Stimulated activated CD8-positive, alpha-beta memory T cell treated with anti-CD3 and anti-CD28 coated beads, Interleukin-4, amount 100 ng/mL, for 1 hour (primary cell): ENCODE measurements at places on chromosomes 5 and 9.

DNA sequence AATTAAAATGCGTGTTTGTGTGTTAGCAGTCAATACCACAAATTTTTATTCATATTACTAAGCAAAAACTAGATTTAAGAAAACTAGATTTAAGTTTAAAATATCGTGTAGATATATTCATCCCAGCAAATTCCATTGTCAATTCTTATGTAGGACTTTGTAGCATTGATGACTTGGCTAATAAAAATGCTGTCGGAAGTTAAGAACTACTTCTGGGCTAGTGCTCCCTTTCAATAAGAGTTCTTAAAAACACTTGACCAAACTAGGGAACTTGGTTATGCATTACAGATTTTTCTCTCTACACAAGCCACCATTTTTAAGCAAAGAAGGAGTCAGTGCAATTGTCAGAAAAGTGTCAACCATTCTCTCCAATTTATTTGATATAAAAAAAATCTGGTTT lies 68.7 kb upstream of the RAD23B start:
- DNase-seq: no peak

DNA sequence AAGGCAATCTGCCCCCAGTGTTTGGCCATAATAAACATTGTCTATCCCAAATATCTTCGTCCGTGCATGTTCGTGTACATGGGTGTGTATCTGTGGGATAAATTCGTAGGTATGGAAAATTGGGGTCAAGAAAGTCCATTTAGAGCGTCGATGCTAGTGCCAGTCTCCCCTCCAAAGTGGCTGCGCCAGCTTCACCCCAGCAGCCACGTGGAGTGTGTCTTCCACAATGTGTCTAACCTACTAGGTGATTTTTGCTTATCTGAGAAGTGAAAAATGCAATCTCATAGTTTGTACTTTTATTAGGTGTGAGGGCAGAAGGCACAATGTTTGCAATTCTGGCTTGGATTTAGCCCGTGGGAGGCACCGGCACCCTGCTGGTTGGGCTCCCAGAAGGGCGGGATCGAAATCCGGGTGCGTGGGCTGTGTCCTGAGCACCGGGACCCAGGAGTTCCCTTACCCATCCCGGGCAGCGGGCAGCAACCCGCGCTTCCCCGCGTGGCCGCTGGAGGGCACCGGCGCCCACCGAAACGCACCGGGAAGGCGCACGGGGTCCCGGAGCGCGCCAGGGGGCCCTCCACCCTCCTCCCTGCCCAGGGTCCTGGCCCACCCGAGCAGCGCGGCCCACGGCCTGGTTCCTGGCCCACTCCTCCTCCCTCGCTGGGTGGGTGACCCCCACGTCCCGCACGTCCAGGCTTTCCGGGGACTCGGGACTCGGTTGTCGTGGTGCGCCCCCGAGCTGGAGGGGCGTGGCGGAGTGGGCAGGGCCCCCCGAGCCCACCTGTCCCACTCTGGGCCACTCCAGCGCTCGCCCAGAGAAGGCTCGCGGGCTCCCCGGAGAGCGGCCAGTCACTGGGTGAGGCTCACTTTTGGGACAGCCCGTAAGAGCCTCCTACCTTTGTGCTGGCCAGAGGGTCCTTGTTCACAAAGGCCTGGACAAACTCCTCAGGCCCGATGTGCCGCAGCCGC lies 55.4 kb upstream of the RNF130 start:
- DNase-seq: no peak

DNA sequence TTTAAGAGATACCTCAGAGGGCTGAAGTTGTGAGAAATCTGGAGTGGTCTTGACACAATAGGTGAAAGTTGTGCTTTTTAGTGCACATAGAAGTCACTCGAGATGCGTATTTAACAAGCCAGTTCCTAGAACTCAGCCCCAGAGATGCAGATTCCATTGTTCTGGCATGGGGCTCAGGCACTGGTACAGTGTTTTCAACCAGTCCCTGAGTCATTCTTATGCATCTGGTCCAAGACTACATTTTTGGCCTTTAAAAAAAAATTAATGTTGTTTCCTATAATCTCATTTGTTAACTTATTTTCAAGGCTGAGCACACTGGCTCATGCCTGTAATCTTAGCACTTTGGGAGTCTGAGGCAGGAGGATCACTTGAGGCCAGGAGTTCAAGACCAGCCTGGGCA lies 29.6 kb downstream of the PTTG1 start:
- no peak for DNase-seq

- DNase-seq: no peak
These were observed 20.8 kb upstream of the SLC44A1 start for GRCh38 chr9:105223544-105224140.

DNA sequence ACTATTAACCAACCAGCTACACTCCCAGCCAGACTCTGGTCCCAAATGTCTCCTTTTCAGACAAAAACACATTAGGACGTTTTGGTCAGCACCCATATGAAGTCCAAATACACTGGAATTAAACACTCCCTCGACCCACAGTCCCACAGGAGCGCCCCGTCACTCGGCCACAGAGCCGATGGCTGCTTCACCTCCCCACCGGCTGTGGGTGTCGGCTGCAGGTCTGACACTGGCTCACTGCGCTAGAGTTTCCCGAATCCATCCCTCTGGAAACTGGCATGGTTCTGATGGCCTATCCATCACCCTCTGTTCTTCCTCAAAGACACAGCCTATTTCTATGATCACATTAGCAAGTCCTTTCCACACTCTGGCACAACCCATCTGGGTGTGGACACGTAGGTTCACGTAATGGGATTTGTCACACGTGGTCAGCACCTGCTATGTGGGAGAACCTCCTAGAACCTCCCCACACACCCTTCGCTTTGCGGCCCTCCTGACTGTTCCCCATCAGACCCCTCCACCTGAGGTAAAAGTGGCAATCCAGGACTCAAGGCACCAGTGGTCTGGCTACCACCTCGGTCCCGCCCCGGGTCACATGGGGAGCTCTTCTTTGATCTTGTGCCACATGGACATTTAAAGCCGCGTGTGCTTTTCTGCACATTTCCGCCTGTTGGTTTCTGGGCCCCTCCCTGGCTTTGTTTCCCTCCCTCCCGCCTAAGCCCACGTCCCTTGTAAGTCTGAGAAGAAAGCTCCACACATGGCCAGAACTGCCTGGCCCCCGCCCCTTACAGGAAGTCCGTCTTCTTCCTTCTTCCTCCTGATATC lies 131.1 kb upstream of the PHYKPL start:
- DNase-seq: no peak
